ENCODE measurements at places on chromosomes 7 and 10.

- no peak for DNase-seq
Observed at GRCh38 chr7:7122701-7123281, 59.6 kb upstream of the C1GALT1 start.

DNA sequence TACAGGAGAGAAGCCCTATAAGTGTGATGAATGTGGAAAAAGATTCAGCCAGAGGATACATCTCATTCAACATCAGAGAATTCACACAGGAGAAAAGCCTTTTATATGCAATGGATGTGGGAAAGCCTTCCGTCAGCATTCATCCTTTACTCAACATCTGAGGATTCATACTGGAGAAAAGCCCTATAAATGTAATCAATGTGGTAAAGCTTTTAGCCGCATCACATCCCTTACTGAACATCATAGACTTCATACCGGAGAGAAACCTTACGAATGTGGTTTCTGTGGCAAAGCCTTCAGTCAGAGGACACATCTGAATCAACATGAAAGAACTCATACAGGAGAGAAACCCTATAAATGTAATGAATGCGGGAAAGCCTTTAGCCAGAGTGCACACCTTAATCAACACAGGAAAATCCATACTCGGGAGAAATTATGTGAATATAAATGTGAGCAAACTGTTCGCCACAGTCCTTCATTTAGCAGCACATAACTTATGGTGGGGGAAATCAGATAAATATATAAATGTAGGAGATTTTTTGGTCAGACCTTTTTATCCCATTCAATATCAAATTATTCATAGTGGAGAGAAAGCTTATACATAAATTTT lies 12.1 kb upstream of the MRPS17 start:
- no peak for DNase-seq

- no peak for DNase-seq
Observed at GRCh38 chr10:38159004-38159403, 64.9 kb downstream of the ZNF37A start.

GRCh38 chr10:107157071-107157470 lies 7.4 kb downstream of the SORCS1 start:
- no peak for DNase-seq

DNA sequence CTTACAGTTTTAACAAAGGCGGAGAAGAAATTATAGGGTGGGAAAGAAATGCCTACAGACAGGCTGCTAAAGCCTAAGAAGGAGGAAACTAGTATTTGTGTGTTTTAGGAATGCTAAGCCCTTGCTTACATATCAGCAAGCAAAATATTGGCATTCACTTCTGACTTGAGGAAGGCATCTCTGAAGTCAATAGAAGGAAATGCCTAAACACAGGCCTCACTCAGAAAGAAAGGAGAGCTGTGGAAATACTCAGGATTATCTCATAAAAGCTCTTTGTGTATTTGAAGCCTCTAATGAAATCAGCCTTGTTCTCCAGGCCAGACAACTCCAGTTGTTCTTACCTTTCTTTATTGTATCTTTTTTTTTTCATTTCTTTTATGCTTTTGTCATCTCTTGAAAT lies 158.0 kb downstream of the AUTS2 start:
- no peak for DNase-seq

DNA sequence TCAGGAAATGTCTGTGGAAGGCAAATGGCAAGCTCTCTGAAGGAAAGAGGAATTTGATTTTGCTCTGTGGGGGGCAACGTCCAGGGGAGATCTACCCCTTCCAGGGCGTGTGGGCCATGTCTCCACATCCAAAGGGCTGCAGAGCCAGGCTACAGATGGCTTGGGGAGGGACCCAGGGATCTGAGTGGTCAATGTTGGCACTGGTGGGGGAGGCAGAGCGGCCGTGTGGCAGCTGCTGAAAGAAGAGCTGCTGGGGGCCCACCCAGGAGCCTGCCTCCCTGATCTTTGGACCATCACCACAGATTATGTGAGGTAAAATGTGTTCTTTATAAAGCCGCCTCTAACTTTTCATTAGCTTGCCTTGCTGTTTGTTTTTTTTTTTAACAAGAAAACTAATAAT lies 144.1 kb downstream of the HERPUD2 start:
- DNase-seq, result no peak

GRCh38 chr10:94413361-94413760 lies 11.0 kb downstream of the TBC1D12 start:
- DNase-seq, result no peak

DNA sequence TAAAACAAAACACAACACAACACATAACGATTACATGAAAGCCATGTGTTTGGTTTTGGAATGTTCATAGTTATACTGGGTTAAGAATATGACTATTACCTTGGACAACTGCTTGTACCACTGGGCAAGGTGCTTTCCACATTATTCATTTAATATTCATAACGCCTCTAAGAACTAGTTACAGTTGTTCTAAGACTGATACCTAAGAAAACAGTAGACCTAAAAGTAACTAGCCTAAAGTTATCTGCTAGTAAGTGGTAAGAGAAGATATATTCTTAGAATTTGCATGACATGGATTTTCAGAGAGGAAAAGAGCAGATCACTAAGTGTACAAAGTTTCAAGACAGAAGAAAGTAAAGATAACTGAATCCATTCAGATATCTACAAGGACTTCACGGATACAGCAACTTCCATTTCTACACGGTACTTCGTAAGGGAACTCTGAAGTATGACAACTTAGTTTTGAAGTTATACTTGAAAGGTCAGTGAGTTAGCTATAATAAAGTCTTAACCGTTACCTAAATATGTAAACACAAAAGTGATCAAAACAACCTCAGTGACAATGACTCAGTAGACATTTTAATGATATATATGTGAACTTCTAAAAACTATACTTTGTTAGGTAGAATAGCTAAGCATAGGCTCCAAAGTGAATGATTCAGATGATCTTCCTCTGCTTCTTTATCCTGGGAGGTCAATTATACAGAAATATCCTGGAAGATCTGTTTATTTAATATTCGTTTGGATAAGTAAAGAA lies 65.1 kb downstream of the MINDY3 start:
- no peak for DNase-seq

GRCh38 chr7:111018960-111019736 lies 71.8 kb upstream of the LRRN3 start:
- no peak for DNase-seq

DNA sequence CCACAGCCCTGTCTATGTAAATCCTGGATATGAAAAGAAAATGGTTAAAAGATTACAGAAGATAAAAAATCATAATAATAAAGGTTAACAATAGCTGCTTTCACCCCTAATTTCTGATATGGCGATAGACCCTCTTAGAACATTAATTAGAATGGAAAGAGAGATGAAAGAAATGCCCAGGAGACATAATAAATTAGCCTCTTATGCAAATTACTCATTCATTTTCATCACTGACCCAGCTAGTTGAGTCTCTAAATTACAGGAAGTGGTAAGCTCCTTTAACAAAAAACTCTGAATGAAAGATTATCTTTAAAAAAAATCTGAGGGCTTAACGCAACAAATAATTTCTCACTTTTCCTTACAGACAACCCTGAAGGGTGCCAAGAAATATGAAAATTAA lies 12.4 kb downstream of the GFRA1 start:
- DNase-seq, result no peak

DNA sequence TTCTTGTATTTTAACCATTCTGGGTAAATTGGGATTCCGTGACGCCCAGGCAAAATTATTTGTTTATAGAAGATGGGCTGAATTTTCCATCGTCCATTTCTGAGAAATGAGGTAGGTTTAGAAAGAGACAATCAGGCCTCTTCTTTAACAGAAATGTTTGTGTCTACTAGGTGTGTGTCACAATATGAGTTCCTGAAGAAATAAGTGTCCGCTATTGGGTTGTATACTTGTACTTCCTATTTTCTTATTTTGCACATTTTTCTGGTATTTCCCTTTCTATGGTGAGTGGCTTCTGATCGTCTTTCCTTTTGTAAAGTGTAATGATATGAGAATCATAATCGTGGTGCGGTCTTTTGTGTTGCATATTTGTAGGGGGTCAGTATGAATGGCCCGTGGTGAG lies 83.9 kb downstream of the TCF7L2 start:
- DNase-seq, result no peak

GRCh38 chr10:79289801-79290200 lies 57.5 kb upstream of the PPIF start:
- no peak for DNase-seq

GRCh38 chr10:68598978-68599770 lies 39.0 kb downstream of the TET1 start:
- DNase-seq, result no peak

DNA sequence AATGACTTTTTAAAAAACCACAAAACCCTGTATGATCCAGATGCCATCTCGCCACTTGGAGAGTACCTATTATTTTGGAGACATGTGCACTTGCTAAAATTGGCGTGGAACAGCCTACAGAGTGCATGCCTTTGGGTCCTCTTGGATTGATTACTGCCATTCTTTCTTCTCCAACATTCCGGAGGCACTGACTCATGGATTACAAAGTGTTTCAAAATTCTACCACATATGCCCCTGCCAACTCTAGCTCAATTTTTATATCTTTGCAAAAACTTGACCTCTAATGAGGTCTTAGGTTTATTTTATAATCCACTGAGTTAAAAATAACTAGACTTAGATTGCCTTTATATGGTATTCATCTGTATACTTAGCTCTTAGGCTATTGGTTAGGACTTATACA lies 55.8 kb upstream of the KIF5B start:
- no peak for DNase-seq

DNA sequence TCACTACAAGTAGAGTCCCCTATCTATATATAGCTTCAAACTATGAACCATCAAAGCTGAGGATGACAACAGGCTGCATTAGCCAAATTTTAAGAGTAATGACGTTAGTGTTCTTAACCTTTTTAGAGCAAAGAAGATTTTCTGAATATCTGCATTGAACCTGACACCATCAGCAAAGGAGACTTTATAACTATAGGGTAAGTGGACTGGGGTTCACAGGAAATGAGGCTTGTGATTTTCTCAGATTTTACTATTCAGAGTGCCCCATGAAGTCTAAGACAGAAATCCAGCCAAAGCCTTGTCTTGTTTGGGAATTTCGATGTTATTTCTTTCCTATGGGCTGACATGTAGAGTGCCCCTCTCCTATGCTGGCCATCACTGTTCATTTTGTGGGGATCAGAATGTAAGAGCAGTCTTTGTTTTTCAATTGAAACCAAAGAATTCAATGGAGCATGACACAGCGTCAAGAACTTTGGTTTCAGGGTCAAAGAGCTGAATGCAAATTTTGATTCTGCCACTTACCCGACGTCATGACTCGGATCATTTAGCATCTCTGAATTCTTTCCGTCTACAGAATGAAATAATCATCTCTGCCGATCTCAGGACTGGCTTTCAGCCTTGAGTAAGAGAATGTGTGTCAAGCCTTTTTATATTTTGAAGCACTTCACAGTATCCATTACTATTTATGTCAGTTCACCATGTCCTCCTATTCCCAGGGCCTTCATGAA lies 52.7 kb downstream of the DENND11 start:
- no peak for DNase-seq

DNA sequence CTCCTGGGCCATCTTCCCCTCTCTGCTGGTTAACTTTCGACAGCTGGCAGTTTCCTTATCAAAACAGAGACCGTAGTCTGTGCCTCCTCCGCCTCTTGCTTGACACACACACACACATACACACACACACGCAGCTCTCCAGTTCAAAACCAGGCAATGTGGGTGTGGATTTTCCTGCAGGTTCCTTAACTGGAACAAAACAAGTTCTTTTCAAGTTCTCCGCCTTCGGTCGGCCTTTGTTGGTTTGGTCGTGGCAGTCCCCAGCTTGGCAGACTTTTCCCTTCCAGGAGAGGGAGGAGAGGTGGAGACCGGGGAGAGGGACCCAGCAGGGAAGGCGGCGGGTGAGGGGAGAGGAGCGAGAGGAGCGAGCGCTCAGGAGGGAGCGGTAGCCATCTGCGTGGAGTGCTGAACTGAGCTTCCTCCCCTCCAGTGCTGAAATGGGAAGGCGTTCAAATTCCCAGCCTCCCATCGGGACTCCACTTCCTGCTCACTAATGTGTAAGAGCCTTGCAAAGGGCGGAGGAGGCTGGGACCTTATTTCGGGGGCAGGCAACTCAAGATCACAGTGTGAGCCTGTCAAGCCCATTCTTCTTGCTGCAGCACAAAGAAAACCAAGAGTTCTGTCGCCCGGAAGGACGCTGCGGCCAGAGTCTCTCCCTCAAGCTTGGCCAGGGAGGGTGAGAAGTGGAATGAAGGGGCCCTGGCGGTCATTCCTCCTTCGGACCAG lies 120.6 kb downstream of the PRPF18 start:
- no peak for DNase-seq

GRCh38 chr10:110392868-110393740 lies 88.4 kb upstream of the SMNDC1 start:
- DNase-seq, result no peak

GRCh38 chr10:68601501-68602265 lies 41.5 kb downstream of the TET1 start:
- DNase-seq, result no peak

DNA sequence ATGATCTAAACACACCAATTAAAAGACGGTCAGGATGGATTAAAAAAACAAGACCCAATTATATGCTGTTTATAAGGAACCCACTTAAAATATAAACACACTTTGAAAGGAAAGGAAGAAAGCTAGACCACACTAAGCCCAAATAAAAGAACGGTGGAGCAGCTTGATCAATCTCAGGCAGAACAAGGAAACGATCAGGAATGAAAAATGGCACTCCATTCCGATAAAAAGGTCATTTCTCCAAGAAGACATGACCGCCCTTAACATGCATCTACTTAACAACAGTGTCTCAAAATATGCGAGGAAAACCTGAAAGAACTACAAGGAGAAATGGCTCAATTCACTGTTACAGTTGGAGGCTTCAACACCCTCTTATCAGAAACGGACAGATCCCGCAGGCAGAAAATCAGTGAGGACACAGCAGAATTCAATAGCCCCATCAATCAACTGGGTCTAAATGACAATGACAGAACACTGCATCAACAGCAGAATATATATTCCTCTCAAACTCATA lies 210.0 kb downstream of the MAD1L1 start:
- DNase-seq, result no peak

DNA sequence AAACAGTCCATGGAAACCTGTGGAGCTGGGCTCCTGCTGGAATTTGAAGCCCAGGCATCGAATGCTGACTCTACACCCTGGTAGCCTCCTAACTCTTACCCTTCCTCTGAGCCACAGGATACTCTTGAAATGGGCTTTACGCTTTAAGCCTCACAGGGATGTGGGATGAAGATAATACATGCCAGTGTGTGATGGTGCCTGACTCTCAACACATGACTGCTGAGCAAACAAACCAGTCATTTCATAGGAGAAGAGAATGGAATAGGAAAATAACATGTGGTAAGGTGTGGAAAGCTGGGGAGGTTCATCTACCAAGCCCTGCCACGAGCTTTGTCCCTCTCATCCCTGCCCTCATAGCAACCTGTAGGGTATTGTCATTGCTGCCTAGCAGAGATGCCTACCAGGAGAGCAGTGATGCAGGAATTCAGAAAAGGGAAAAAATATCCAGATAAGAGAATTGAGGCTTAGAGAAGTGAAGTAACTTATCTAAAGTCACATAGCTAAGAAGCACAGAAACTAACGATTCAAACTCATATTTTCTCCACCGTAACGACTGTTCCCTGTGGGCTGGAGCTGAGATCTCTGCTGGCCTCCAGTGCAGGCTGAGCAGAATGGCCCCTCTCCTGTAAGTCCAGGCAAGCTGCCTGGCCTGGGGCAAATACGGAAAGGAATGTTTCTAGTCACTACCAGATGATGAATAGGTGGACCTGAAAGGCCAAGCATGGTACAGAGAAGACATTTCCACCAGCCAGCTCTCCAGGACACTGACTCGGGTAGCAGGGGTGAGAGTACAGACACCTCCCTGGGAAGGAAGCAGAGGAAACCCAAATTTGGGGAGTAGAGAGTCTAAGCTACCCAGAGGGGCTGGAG lies 90.2 kb upstream of the DUSP5 start:
- DNase-seq, result no peak

Data from Panc1 (cell line).